Left kidney (tissue), 8 donors: ENCODE measurements at places on chromosomes 1 and 21. TPM values are rescaled to one million over a fixed set of nuclear protein-coding genes. Genes with fewer than 3 reads are reported as not detected.

The PLD5 gene
- polyA plus RNA-seq = 1.2 TPM

The BCAS2 gene
- polyA plus RNA-seq = 64.0 TPM

The CLDN19 gene
- polyA plus RNA-seq = 83.3 TPM

The OLIG1 gene
- 0.15 TPM for polyA plus RNA-seq

The RAB42 gene
- polyA plus RNA-seq = 2.0 TPM

The HEYL gene
- polyA plus RNA-seq = 20.6 TPM
